ENCODE measurements at places on chromosomes 5 and 9.

DNA sequence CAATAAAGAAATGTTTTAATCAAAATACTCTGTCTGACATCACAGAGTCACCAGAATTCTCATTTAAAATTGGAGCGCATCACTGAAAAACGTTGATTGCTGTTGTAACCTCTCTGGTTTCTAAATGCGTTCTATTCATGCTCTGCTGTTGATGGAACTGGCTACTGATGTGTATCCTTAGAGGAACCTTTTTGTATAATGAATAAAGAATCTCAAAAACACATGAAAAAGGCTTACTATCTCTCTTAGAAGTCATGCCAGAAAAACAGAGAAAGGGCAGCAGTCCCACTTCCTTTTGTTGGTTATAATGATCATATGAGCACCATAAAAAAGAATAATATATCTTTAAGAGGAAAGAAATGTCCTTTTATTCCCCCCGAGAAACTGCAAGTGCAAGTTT lies 615.5 kb downstream of the TLE1 start:
- no peak for DNase-seq

DNA sequence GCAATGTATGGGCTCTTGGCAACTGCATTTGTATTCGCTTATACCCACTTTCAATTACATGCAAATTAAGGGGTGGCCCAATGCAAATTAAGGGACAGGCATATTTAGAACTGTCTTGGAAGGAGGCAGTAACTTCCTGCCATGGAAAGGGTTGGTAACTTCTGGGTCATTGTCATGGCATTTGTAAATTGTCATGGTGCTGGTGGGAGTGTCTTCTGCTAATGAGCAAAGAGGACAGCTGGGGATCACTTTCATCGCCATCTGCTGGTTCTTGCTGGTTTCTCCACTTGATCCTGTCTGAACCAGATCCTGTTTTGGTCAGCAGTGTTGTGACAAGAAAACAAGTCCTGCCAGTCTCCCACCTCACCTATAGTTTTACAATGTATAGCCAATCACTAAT lies 23.3 kb upstream of the UGT3A2 start:
- DNase-seq = no peak

DNA sequence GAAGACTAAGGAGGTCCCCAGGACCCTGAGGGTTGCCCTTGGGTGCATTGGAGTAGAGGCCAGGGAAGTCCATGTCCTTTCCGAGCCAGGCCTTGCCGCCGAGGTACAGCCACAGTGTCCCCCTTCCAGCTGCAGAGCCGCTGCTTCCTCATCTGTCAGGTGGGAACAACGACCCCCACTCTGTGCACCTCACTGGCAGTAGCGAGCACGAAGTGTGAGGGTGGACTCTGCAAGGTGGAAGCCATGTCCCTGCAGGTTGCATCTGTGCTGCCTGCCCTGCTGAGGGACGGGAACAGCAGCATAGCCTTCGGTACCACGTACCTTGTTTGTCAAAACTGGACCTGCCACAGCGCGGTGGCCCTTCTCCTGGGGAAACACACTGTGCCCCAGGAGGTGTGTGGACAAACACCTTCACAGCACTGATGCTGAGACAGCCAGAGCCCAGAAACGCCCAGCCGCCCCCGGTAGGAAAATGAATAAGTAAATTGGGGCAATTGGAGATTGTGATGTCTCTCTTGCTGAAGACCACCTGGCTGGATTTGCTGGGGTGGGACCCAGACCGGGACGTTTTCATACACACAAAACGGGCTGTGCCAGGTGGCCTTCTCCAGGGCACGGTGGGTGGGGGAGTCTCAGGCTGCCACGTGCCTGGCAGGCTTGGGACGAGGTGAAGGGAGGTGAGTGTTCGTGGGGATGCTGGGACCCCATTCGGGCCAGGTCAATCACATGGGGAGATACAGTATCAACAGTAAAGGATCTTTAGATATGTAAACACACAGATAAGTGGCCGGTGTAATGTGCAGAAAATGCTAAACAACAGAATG lies 157.3 kb downstream of the RXRA start:
- no peak for DNase-seq

- no peak for DNase-seq
Measured at GRCh38 chr9:16003785-16004184, 450.9 kb downstream of the CCDC171 start.

- no peak for DNase-seq
Measured at GRCh38 chr5:131857388-131857787, 60.6 kb upstream of the FNIP1 start.

GRCh38 chr5:119397518-119398380 lies 41.9 kb downstream of the TNFAIP8 start:
- no peak for DNase-seq

DNA sequence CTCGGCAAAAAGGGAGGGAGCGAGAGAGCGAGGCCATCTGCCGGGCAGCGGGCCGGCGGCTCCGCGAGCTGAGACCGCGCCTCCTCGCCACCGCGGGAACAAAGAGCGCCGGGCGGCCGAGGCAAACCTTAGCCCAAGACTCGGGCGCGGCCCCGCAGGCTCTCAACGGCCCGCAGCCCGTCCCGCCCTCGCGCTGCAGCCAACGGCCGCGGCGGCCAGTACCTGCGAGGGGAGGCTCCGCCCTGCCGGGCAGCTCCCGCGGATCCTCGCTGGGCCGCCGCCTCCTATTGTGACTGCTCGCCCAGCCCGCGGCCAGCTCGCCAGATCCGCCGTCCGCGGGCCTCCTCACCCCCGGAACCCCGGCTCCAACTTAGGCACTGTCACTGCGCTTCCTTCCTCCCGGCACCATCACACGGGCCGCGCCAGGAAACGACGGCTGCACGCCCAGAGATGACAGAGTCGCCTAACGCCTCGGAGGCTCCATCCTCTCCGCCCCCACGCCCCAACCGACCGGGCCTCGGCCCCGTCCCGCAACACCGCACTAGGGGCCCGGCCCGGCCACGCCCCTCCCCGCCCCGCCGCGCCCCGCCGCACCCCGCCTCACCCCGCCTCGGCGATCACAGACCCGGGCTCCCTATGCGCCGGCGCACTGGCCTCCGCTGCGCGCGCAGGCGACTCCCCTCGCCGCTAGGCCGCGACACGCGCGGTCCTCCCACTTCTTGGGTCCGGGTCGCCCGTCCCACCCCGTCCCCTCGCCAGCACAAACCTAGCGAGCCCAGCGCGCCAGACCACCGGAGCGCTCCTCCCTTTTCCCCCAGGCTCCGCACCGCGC lies 479 bp upstream of the RNF38 start:
- DNase-seq = peak; percentile 91

- no peak for DNase-seq
Measured at GRCh38 chr9:70056211-70056944, 12.7 kb downstream of the MAMDC2 start.

DNA sequence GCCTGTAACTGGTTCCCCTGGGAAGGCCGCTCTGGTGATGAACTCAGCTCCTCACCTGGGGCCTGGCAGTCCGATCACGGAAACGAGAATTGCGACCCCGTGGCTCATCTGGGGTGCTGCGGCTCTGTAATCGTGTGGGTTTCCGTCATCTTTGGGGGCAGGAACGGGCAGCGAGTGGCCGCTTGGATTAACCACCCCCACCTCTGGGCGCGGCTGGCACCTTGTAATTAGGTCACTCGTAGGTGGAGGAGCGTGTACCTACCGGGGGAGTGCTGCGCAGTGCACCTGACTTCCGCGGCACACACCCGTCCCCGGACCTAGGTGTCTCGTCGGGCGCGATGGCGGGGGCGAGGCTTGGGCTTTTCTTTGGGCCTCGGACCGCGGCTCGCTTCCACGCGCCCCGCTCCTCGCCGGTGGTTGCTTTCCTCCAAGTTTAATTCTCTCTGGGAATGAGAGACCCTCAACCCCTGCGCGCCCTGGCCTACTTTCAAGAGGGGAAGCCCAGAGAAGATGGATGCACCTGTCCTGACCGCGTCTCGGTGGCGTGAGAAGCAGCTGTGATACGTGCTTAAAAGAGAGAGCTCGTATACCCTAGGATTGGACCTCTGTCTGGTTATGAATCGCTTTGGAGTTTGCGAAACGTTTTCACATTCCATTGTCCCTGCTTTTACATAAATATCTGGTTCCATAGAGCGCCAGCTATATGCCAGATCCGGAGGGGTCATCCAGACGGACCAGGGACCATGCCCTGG lies 744 bp upstream of the PPP2CA start:
- no peak for DNase-seq

DNA sequence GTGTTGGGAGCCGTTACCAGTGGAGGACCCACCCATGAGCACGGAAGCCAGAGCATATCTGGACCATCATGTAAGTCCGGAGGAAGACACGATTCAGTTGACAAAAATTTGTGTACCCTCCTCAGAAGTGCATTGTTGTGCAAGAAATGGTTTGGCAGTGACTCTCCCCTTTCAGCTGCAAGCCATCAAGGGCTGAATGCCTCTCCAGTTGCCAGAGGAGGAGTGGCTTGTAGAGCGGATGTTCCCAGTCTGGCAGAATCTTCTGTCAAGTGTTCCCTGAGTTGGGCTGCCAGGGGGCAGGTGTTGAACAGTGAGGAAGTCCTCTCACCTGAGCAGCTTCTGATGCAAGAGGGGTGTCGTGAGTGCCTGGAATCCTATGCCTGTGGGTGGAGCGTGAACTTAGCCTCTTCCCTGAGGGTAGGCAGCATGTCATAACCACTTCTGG lies 27.6 kb upstream of the CDKN2AIPNL start:
- no peak for DNase-seq

DNA sequence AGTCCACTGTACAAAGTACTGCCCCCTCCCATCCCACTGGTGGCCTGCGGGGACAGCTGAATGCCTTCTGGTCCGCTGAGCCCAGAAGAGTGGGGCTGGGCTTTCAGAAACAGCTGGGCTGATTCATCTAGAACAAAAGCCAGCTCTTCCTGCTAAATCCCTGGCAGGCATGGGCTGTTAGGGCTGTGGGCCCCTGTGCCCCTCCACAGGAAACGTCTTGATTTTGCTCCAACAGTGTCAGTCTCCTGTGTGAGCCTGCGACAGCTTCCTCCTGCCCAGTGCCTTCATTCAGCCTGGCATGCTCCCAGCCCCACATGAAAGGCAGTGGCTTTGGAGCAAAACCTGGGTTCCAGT lies 6.9 kb upstream of the GSN start:
- no peak for DNase-seq

GRCh38 chr9:116860509-116861120 lies 173.5 kb downstream of the TRIM32 start:
- DNase-seq = no peak

GRCh38 chr5:173515526-173515925 lies 100.9 kb downstream of the BOD1 start:
- DNase-seq = no peak

- DNase-seq = no peak
Measured at GRCh38 chr5:36681711-36682110, 75.3 kb downstream of the SLC1A3 start.
